ENCODE measurements at places on chromosomes 12 and 14.
A peak's percentile ranks its signal among the peaks of the same experiment; 100 is the strongest.

DNA sequence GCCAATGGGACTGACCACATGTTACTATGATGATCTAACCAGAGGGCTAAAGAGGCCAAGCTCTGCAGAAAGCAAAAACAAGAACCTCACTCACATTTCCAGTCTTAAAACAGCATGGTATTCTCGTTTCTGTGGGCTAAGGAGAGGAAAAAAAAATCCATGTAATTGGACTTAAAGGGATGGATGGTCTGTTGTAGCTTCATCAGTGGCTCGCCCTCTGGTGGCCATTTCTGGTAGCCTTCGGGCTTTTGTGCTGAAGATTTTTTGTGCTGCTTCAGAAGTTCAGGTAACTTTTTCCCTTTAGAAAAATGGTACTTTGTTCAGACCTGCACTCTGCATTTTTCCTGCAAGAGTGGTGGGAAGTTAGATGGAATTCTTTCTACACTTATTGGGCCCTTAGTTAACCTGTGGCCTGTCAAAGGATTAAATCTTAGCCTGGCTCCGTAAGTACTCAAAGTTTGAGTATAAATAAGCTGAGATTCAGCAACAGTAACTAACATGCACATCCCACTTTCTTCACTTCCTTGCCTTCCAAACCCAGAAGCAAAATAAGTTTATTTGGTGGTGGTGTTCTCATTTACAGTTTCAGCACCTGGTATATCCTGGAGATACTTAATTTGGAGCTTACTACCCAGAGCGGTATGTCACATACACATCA lies 22.3 kb downstream of the DCAF4 start:
- DNase-seq, result peak; percentile 71

GRCh38 chr12:61757831-61758505 lies 502.2 kb upstream of the USP15 start:
- no peak for DNase-seq

DNA sequence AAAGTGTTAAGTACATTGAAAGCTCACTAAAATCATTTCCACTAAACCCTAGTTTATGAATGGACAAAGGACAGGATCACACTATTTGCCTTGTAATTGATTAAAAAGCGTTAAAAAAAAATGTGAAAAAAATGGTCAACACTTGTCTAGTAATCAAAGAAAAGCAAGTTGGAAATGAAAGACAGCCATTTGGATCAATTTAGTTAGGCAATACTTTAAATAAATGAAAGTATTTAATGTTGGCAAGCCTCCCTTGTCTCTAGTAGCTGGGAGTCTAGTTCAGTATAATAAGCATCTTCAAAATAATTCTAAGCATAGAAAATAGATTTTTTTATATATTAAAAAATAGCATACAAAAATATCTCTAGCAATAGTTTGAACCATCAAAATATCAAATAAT lies 14.2 kb upstream of the CNIH1 start:
- no peak for DNase-seq

DNA sequence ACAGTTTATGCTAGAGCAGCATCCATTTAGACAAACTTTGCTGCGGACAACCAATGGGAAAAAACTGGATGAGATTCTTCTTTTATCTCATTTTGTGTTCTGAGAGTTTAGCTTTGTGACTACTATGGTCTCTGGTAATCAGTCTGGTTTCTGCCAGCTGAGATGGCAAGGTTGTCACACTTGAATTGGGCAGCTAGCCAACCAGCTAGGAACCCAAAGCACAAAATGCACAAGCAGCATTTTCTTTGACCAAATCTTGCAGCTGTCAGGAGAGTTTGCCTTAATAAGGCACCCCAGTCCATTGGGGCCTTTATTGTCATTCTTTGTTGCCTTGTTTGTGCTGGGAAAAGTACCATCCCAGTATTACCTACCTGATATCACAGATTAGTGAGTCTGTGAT lies 34.0 kb upstream of the ETV6 start:
- no peak for DNase-seq

- no peak for DNase-seq
Measured at GRCh38 chr12:132583411-132583710, 27.0 kb downstream of the LRCOL1 start.

DNA sequence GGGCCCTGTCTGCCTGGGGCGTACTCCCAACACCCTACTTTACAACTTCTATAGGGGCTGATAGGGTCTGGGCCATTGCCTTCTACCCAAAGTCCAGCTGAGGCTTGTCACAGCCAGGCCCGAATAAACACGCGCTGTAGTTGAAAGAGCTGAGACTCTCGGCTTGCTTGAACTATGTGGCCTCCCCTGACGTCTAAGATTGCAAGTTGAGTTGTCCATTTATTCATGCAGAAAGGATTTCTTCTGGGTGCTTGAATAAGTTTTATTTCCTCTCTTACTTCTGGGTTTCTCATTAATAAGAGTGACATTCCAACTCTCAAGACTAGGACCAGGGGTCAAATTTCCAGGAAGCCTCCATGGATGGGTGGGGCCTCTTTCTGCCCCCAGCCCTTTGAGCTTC lies 74.4 kb upstream of the VRK1 start:
- no peak for DNase-seq

DNA sequence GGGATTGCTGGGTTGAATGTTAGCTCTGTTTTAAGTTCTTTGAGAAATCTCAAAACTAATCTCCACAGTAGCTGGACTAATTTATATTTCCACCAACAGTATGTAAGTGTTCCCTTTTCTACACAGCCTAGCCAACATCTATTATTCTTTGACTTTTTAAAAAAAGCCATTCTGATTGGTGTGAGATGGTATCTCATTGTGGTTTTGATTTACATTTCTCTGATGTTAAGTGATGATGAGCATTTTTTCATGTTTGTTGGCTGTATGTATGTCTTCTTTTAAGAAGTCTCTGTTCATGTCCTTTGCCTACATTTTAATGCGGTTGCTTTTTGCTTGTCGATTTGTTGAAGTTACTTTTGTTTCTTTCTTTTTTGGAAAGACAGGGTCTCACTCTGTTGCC lies 301.1 kb upstream of the OR4E1 start:
- DNase-seq, result no peak

GRCh38 chr12:121086781-121087295 lies 45.8 kb upstream of the P2RX7 start:
- no peak for DNase-seq

GRCh38 chr14:92750994-92751400 lies 2.6 kb upstream of the LGMN start:
- no peak for DNase-seq

GRCh38 chr14:90553921-90554336 lies 157.1 kb downstream of the CALM1 start:
- no peak for DNase-seq

DNA sequence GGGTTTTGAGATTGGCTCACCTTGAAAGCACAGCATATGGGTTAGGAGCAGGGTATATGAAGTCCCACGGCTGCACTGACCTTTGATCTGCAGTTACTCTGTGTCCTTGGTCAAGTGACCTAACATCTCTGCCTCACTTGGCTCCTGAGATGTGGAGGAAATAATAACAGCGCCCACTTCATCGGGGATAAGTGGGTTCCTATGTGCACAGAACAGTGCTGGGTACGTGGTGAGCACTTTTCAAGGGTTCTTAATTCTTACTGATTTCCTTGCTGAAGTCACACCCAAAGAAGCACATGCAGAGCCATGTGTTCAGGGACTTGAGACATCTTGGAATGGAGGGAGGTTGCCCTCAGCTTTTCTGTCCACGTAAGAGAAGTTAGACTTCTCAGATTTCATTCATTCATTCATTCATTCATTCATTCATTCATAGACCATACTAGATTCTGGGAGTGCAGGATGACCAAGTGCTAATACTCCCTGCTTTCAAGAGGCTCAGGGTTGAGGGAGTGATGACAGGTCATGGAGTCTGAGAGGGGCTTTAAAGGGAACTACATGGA lies 39.4 kb downstream of the ADGRD1 start:
- no peak for DNase-seq

All from natural killer cell (primary cell).